ENCODE measurements at places on chromosomes 5 and 9. TPM values are rescaled to one million over a fixed set of nuclear protein-coding genes. Genes with fewer than 3 reads are reported as not detected.

XPA gene
- 13.0 TPM for total RNA-seq

PPP2R2B gene
- not detected for total RNA-seq

DYNC2I2 gene
- total RNA-seq = 149 TPM

TCF7 gene
- total RNA-seq = 10.2 TPM

WWC1 gene
- 70.4 TPM for total RNA-seq

SMIM32 gene
- not detected for total RNA-seq

SOHLH1 gene
- total RNA-seq = 0.05 TPM

CCL27 gene
- total RNA-seq = 0.33 TPM

TEX53 gene
- not detected for total RNA-seq

HRH2 gene
- total RNA-seq = 0.34 TPM

STPG3 gene
- total RNA-seq = not detected

ANKRD34B gene
- 0.03 TPM for total RNA-seq

UTP15 gene
- total RNA-seq = 18.8 TPM

GPR21 gene
- total RNA-seq = not detected

SYNPO gene
- 21.7 TPM for total RNA-seq

RELL2 gene
- 5.2 TPM for total RNA-seq

INSL4 gene
- 17.1 TPM for total RNA-seq

PRDM9 gene
- 0.02 TPM for total RNA-seq

TSSK1B gene
- not detected for total RNA-seq

PTGES gene
- total RNA-seq = 187 TPM

ZNG1F gene
- total RNA-seq = 23.8 TPM

CD274 gene
- 1.3 TPM for total RNA-seq

ZNF658 gene
- 2.1 TPM for total RNA-seq

ADGRD2 gene
- 0.03 TPM for total RNA-seq

PCDHA4 gene
- 1.8 TPM for total RNA-seq

SEPTIN8 gene
- 17.8 TPM for total RNA-seq

CD14 gene
- 3.7 TPM for total RNA-seq

NXNL2 gene
- 0.70 TPM for total RNA-seq

RGS3 gene
- 18.1 TPM for total RNA-seq

FOCAD gene
- total RNA-seq = 14.4 TPM

PTGER4 gene
- total RNA-seq = 7.5 TPM

RANBP3L gene
- total RNA-seq = not detected

CLTB gene
- total RNA-seq = 105 TPM

AFAP1L1 gene
- total RNA-seq = 12.3 TPM

ENTPD2 gene
- 4.7 TPM for total RNA-seq

C9orf78 gene
- total RNA-seq = 43.6 TPM

SPARC gene
- 17.8 TPM for total RNA-seq
